ENCODE measurements at places on chromosomes 4 and X.

DNA sequence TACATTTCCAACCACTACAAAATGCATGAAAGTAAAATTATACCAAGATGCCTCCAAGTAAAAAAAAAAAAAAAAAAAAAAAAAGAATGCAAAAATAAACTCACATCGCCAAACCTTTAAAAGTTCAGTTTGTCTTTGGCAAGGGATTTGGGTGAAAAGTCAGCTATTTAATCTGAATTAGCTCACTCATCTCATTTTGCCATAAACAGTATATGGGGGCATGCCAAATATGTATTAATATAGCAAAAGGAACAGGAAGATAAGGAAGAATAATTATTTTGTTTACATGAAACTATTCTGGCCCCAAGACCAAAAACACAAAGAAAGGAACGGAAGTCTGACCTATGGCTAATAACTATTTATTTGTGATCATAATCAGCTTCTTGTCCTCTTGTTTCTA lies 114.7 kb upstream of the SLC6A14 start:
- DNase-seq = no peak

GRCh38 chr4:175460414-175460813 lies 351.6 kb downstream of the GPM6A start:
- DNase-seq = no peak

DNA sequence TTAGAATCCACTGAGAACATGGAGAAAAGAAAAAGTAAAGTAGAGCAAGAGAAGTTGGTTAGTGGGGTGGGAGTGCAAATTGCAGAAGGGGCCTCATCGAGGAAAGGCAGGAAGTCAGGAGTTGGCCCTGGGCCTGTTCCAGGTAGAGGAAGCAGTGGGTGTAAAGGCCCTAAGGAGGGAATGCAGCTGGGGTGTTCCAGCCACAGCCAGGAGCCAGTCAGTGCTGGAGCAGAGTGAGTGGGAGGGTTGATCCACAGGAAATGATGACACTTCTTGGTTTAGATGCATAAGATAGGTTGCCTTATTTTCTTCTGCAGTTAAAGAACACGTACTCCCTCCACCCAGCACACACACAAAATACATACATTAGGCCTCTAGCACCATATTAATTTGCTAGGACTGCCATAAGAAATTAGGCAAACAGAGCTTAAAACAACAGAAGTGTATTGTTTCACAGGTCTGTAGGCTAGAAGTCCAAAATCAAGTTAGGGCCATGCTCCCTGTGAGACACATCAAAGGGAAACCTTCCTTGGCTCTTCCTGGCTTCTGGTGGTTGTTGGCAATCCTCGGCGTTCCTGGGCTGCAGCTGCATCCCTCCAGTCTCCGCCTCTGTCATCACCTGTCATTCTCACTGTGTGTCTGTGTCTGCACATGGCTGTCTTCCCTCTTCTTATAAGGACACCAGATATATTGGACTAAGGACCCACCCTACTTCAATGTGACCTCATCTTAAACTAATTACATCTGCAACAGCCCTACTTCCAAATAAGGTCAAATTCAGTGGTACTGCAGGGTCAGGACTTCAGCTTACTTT lies 205.9 kb downstream of the AASDH start:
- DNase-seq = peak; percentile 68

DNA sequence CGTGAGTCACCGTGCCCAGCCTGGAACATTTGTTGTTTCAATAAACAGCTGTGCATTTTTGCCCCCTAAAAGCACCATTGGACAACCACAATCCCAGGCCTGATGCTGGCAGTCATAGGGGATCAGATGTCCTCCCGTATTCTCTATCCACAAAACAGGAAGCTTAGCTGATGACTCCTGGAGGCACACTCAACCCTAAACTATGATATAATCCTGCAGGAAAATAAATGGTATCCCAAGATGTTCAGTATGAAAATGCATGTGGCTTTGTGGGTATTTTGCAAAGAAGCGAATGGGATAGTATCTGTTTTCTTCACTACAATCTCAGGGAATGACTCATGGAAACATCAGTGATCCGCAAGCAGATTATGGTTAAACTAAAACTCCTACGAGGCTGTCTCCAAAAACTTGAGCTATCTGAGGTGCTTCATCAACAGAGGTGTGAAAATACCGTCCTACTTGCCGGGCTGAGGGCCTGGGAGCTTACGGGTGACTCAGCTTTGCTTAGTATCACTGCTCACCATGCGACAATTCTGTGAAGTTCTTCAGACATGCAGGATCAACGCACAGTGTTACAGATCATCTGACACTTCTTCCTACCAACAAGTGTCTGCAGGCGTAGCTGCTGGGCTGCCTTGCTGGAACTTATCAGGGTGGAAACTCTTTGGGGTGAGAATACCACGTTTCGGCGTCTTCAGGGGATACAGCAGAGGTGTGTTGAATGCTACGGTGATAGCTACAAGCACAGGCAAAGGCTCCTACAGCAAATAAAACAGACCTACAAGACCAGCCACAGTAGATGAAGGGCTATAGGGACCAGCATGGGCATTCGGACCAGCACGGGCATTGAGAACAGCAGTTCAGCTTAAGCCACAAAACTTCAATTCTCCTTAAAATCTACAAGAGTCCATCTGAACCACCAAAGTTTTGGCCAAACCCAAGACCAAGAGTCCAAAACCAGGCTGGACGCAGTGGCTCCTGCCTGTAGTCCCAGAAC lies 148.5 kb downstream of the DHRSX start:
- DNase-seq = peak; percentile 41
